ENCODE measurements at places on chromosomes 1 and 21.

GRCh38 chr1:8137481-8138244 lies 111.6 kb upstream of the ERRFI1 start:
- DNase-seq: no peak

- DNase-seq: no peak
Measured at GRCh38 chr1:9787702-9788101, 36.1 kb downstream of the CLSTN1 start.

DNA sequence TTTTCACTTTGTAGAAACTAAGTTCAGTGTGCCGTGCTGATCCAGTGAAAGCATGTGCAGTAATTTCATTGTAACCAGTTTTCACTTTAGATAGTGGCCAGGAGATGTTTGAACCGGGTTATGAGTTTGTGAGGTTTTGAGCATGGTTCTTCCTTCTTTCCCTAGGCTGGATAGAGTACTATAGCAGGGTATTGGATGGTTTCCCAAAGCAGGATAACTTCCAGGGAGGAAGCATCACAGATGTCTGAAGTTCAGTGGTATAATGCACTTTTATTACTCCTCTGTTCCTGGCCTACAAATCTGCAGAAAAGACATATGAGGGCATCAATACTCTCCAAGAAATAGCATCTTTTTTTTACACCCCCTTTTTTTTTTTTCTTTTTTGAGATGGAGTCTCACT lies 823.1 kb downstream of the USP25 start:
- DNase-seq: no peak

GRCh38 chr21:40457741-40458140 lies 389.2 kb downstream of the DSCAM start:
- DNase-seq: no peak

DNA sequence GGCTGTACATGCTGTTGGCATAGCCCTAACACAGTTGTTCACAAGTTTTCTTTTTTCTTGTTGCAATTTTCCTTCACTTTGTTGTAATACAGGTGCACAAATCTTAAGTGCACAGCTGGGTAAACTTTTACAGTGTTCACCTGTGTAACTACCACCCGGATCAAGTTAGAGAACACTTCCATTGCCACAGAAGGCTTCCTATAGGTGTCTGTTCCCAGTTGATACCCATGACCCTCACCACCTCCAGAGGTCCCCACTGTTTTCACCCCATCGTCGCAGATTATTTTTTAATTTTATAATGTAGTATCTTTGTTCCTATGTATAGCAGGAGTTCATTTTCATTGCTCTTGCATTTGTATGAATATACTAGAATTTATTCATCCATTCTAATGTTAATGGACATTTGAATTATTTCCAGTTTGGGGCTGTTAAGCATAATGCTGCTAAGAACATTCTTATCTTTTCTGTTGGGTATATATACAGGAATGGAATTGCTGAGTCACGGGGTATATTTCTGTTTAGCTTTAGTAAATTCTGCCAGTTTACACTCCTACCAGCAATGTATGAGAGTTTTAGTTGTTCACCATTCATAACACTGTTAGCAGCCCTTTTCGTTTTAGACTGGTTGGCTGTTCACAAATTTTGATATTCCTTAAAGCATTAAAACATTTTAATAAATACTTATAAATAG lies 16.4 kb downstream of the SPRTN start:
- no peak for DNase-seq

GRCh38 chr1:193185211-193185610 lies 1.2 kb downstream of the B3GALT2 start:
- DNase-seq: peak; percentile 30

DNA sequence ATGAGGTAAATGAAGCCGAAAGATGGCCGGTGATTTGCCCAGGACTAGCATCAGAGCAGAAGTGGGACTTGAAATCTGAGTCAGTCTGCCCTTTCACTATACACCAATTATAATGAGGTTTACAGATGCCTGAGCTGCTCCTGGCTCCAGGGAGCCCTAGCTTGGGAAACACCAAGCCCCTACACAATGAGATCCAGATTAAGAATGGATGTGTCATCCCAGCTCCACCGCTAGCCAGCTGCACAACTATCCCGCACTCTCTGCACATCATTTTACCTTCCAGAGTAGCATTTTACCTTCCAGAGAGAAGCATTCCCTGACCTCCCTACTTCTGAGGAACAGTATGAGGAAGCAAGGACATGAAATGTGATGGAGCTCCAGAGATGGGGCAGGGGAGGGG lies 27.0 kb downstream of the SERTAD4 start:
- DNase-seq: peak; percentile 10

GRCh38 chr1:147545133-147545532 lies 3.8 kb downstream of the BCL9 start:
- DNase-seq: peak; percentile 19

GRCh38 chr1:109112056-109112651 lies 1.8 kb upstream of the ELAPOR1 start:
- peak; percentile 39 for DNase-seq

- peak; percentile 44 for DNase-seq
Measured at GRCh38 chr1:71687376-71687775, 595.0 kb downstream of the NEGR1 start.

DNA sequence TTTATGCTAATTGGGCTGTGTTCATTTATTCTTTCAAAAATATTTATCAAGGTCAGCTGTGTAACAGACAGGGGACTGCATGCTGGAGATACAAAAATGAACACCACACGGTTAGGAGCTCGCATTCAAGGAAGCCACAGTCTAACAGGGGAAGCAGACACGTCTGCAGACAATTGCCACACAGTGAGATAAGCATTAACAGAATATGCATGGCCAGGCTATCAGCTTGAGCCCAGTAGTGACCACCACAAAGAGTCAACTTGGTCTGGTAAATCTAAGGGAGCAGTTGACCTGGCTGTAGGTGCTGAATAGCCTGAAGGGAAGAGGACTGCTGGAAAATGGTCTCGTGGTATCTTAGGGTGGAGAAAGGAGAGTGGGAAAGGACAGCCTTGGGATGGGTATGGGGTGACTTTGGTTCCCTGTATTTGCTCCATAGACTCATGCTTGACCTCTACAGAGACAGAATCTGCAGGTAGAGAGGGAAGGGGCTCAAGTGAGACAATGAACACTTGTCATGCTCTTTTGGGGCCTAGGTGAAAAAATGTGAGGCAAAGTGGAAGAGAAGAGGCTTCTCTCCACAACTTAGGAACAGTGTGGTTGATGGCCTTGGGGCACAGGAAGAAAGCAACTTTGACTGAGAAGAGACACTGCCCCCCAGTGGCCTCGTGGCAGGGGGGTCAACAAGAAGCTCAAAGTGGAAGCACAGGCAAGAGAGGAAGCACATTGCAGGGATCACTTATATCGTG lies 7.6 kb upstream of the NPL start:
- DNase-seq: peak; percentile 92

GRCh38 chr1:229843627-229844238 lies 217.7 kb downstream of the URB2 start:
- peak; percentile 82 for DNase-seq

- no peak for DNase-seq
Measured at GRCh38 chr1:95572962-95573361, 339.0 kb downstream of the RWDD3 start.

DNA sequence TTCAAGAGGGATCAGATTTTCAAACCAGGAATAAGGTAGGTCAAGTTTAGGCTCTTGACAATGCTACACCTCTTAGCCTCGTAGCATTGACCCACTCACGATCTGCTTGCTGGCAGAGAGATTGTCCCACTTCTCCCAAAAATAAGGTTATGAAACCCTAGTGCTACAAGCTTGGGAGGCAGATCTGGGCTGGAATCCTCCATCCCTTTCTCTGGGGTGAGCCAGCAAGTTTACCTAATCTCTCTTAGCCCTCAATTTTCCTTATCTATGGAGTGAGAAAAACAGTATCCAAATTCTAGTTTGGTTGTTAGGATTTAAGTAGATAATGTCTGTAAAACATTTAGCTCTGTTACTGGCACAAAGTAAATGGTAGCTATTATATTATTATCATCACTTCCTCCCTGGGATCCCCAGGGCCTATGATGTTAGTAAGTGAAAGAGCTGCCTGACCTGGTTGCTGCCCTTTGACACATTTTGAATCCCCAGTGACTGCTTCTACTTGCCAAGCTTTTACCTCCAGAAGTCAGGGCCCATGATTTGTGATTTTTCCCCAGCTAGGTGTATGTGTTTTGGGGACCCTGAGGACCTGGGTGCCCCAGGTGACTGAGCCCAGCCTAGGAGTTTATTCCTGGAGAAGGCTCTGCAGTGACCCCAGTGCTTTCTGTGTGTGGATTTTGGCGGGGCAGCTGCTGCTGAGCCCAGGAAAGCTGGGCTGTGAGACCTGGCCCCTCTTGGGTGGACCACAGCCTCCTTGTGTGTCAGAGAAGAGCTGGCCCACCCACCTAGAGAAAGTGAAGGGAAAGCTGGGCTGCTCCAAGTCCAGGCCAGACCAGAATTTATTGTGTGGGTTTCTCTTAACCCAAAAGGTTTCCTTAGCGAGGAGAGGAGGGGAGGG lies 48.2 kb upstream of the VANGL1 start:
- no peak for DNase-seq

- DNase-seq: peak; percentile 89
Measured at GRCh38 chr1:211654838-211655787, 20.3 kb downstream of the NEK2 start.

DNA sequence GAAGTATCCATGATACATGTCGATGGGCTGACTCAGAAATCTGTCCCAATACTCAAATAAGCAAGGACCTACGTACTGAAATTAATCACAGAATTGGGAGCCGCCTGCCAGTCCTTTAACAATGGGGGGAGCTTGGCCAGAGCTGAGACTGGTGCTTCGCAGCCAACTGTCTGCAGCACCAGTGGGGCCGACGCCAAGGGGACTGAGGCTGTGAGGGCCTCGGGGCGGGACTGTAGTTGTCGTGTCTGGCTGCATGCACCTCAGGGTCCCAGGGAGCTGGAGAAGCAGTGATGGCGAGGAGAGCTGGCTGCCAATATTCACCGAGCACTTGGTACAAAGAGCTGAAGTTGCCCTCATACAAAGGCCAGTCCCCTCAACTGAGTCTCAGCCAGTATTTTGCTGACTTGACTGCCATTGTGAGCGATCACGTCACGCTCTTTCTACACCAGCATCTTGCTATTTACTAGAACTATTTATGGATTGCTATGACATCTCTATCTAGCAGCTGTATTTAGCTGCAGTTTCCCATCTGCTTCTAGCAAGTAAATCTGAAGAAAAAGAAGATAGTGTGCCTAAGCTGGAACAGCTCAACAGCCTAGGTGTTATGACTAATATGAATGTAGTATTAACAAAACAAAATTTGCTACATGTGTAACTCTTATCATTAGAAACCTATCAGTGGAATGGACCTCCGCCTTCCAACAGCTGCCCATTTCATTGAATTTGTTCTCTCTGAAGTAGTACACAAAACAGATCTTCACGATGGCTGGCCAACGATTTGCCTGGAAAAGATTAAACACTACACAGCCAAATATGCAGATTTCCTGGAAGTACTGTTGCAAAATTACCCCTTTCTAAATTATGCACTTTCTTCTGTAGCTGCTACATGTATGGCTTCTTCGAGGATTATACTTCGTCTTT lies 29.1 kb downstream of the EVI5 start:
- DNase-seq: no peak

- DNase-seq: peak; percentile 52
Measured at GRCh38 chr1:47459253-47459788, 21.5 kb downstream of the FOXD2 start.

DNA sequence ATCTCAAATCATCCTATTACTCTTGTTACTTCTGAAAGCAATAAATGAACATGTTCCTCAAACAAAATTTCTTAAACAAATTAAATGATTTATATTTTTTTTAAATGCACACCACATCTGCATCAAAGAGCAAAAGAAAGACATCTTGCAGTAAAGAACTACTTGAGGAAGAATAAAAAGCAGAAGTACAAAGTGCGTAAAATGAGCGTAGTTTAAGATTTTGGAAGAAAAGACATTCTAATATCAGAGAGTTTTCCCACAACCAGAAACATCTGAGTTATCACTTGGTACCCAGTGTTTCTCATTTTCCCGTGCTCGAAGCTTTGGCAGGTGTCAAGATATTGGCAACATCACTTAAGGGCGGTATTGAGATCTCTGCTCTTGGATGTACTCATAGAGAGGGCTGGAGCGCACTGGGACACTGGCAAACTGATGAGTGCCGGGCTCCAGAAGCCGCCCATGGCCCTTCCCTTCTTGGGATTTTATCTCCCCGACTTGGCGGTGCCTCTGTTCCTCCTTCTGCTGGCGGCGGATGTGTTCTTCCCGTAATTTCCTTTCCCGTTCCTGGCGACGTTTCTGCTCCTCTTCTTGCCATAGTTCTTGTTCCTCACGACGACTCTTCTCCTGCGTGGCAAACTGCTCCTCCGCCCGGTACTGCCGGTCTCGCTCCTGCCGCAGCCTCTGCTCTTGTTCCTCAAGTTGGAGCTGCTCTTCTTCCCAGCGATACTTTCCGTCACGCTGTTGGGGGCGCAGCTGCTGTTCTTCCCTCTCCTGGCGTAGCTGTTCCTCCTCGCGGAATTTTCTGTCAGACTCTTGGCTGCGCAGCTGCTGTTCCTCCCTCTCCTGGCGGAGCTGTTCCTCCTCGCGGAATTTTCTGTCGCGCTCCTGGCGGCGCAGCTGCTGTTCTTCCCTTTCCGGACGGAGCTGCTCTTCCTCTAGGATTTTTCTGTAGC lies 7.9 kb downstream of the TCHH start:
- DNase-seq: no peak

DNA sequence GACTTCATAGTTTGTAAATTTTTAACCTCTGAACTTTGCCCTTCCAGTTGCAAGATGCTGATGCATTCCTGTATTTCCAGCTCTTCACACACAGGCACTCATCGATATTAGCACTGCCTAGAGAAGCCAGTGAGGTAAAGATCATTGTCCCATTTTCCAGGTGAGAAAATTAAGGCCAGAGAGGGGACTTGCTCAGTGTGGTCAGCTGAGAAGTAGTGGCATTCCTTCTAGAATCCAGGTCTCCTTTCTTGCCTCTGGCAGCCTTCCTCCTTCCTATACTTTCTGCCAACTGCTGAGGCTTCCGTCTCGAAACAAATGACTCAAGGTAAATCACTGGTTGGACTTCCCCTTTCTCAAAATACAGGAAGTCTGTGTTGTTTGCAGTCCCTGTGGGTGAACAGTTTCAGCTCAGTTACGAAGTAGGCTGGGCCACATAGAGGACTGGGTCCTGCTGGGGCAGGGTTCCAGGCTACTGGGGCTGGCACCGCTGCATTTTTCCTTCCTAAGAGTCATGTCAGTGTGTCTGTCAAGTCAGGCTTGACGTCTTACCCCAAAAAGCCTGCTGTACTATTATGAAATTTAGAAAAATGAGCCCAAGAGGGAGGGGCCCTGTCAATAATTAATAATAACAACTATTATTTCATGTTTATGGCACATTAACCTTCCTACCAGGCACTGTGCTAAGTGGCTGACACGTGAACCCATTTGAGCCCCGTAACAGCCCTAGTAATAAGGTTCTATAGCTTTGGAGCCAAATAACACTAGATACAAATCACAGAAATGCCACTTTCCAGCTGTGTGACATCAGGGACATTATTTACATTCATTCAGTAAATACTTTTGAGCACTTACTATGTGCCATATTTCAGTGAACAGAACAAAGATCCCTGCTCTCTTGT lies 16.6 kb upstream of the RNF19B start:
- peak; percentile 67 for DNase-seq

GRCh38 chr1:240093120-240093961 lies 1.7 kb downstream of the FMN2 start:
- peak; percentile 77 for DNase-seq

- no peak for DNase-seq
Measured at GRCh38 chr1:69510026-69510425, 57.7 kb upstream of the LRRC7 start.

Measured in NCI-H69 (cell line).